ENCODE measurements at places on chromosomes 11 and 22.

- no peak for DNase-seq
These were observed 31.2 kb downstream of the PDE2A start for GRCh38 chr11:72642884-72643522.

DNA sequence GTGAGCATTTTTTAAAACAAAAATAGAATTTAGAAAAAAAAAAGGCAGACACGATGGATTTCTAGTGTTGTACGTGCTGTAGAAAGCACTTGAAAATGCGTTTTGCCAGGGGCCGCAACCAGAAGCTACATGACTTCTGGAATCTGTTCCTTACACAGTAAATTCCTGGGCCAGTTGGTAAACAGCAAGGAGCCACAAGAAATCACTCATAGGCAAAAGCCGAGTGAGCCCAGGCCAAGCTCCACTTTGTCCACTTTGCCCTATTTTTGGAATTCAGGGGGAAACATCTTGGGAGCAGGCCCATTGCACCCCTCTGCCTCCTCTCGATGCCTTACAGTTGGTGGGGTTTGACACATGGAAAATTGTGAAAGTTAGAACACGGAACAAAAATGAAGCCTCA is 4.1 kb upstream of the CELSR1 start:
- no peak for DNase-seq

DNA sequence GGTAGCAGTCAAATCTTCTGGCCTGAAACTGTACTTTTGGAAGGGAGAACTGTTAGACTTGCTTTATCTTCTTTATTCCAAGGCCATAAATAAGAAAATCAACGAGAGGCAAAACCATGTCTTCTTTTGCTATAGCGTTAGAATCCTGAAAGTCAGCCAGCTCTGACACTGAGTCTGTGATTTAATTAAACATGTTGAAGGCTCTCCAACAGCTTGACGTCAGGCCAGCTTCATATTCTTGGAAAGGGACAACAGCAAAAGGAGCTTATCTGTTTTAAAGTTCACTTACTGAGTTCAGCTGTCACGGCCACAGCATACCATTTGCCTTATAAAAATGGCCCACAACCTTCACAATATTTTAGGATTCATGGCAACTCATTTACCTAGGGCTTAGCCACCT is 131.0 kb upstream of the LDLRAD3 start:
- DNase-seq = no peak

DNA sequence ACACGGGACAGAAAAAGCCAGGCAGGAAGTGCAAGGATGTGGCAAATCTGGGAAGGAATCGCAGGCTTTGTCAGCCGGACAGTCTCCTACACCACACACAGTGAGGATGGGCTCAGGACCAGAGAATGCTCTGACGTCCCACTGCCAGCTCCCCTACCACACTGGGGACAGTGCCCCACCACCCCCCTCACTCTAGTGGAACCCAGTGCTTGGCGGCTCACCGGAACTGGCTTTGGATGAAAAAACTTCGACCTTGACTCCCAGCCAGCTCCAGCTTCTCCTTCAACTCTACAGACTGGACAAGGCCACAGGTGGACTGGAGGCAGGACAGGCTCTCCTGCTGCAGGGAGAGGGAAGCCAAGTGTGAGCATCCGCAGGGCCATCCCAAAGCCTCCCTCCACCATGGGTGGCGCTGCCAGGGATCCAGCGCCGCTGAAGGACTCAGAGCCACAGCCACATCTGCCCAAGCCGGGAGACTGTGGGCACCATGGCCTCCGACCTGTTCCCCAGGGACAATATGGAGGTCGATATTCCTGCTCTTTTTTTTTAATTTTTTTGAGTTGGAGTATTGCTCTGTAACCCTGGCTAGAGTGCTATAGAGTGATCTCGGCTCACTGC is 24.0 kb downstream of the SERHL2 start:
- no peak for DNase-seq

- no peak for DNase-seq
These were observed 234.5 kb downstream of the NXPE2 start for GRCh38 chr11:114912826-114913225.

GRCh38 chr11:71062199-71062598 is 190.2 kb downstream of the SHANK2 start:
- no peak for DNase-seq

- no peak for DNase-seq
These were observed 154.9 kb downstream of the TEAD1 start for GRCh38 chr11:12829131-12829530.

DNA sequence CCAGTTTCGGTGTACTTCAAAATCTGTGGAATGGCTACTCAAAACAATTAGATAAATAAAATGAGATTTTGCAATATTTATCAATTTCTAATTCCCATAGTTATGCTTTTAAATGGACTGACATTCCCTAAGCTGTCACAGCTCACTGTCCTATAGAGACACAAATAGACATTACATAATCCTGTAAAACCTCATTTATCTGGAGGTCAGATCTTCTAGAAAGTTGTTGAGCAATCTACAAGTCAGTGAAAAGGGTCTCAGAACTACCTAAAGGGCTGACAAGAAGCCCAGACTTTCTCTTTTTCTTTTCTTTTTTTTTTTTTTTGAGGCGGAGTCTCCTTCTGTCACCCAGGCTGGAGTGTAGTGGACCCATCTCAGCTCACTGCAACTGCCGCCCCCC is 12.0 kb downstream of the ALG8 start:
- no peak for DNase-seq

DNA sequence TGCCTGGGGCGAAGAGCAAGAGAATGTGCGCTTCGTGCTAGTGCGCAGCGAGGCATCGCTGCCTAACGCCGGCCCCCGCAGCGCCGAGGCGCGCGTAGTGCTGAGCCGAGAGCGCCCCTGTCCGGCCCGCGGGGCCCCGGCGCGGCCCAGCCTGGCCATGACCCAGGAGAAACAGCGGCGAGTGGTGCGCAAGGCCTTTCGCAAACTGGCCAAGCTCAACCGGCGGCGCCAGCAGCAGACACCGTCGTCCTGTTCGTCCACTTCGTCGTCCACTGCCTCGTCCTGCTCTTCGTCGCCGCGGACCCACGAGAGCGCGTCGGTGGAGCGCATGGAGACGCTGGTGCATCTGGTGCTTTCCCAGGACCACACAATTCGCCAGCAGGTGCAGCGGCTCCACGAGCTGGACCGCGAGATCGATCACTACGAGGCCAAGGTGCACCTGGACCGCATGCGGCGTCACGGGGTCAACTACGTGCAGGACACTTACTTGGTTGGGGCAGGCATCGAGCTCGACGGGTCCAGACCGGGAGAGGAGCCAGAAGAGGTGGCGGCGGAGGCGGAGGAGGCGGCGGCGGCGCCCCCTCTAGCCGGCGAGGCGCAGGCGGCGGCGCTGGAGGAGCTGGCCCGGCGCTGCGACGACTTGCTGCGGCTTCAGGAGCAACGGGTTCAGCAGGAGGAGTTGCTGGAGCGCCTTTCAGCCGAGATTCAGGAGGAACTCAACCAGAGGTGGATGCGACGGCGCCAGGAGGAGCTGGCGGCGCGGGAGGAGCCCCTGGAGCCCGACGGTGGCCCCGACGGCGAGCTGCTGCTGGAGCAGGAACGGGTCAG is 1.0 kb downstream of the RASSF10 start:
- DNase-seq = no peak

DNA sequence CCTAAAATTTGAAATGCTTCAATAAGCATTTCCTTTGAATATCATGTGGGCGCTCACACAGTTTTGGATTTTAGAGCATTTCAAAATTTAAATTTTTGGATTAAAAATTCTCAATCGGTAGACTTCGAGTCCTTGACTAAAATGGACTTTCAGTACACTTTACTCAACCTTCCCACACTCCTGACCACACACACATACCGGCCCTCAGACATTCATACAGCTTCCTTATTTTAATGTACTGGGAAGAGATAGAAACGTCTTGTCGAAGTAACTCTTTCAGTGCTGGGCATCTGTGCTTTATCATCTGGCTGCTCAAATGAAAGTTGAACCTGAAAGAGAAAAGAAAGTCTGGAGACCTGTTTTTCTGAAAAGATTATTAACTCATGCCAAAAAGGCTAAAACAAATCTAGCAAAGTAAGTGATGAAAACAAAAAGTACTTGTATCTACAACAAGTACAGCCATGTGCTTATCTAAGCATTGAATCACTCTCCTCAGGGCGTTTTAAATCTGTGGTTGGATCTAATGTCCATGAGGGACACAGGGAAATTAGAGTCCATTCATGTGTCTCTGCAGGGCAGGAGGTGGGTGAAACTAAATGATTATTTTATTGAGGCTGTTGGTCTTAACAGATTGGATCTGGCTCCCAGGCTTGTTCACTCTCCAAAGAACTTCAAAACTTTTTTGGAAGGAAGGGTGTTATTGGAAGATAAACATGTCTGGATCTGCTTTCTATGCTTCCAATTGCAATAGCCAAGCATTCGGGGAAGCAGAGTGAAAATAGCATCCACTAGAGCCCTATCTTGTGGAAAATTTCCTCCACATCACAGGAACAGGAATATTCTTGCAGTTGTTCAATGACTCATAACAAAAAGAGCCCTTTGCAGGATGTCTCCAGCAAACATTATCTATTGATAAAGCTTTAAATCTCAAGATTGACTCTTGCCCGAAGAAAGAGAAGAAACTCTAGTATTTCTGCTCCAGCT is 47.0 kb downstream of the CARD18 start:
- DNase-seq = no peak

- DNase-seq = no peak
These were observed 13.5 kb upstream of the ADORA2A start for GRCh38 chr22:24413736-24414385.

DNA sequence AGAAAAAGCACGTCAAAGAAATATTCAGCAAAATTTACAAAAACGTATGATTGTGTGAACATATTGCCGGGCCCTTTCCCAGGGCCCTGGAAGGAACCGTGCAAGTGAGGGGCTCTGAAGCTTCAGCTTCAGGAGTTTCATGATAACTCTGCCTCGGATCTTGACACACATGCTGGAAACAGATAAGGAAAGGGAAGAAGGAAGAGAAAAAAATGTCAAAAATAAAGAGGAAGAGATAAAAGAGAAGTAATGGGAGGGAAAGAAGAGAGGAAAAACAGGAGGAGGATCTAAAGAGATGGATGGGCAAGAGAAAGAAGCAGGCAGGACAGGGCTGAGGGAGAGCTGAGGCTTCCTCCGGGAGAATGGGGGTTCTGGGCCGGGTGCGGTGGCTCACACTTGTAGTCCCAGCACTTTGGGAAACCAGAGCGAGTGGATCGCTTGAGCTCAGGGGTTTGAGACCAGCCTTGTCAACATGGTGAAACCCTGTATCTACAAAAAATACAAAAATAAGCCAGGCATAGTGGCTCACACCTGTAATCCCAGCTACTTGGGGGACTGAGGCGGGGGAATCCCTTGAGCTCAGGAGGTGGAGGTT is 2.7 kb upstream of the TMPRSS4 start:
- no peak for DNase-seq

DNA sequence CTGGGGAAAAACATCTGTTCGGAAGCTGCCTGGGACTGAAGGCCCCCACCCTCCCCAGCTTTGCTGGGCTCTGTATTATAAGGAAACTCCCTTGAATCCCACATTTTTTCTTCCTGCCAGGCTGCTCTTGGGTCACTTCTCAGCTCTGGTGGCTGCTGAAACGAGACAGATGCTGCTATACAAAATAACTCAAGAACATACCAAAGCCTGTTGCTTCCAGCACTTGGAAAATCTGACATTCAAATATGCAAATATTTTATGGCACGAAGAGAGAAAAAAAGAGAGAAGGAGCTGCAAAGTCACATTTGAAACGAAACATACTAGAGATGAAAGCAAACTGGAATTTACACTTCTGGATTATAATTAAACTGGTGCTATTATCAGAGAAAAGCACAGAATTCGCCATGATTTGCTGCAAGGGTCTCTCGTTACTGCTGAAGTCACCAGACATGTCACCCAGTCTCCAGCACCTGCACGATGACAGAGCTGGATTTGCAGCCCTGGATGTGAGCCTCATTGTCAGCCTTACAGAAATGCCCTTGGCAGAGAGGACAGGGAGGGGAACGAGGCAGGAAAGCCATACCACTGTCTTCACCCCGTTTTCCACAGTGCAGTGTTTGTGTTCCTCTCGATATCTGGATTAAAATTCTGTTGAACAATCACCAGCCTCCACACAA is 47.9 kb upstream of the IGSF9B start:
- no peak for DNase-seq

GRCh38 chr22:31947296-31947695 is 3.0 kb downstream of the YWHAH start:
- DNase-seq = peak; percentile 5

- DNase-seq = no peak
These were observed 13.7 kb downstream of the HPS5 start for GRCh38 chr11:18308242-18308641.

All from NCI-H1436 treated with DMSO at 0.1 percent for 48 hours (cell line).